ENCODE measurements at places on chromosomes 2 and 18.

DNA sequence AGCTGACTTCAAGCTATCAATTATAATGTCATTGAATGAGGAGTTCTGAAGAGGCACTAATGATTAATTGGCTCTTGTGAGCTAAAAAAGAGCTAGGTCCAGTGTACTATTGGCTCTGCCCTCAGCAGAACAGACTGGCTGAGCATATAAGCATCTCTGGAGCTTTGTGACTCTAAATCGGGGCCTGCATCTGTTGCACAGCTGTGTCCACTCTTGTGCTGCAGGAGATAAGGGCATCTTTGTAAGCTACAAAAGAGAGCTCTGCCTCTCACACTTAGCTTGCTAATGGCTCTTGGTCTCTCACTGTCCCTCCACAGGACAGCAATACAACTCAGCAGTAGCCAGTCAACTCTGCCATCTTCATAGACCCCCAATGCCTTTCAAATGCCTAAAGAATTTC is 61.5 kb upstream of the L3MBTL4 start:
- DNase-seq = no peak

- DNase-seq = no peak
These were observed 86.4 kb downstream of the ARL6IP6 start for GRCh38 chr2:152804687-152805408.

DNA sequence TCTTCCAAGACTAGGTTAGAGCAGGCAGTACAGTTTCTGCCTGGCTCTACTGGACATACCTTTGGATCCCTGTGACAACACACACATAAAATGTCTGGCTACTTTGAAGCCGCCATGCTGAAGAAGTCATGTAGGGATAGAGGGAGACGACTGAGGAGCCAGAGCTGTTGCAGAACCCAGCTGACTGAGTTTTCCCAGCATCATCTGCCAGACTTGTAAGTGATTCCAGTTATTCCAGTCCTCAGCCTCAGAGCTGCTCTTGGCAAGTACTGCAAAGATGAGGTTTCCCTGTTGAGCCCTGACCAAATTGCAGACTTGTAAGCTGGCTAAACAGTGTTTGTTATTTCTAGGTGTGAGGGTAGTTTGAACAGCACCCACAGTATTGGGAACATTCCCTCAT is 31.5 kb upstream of the TSPYL6 start:
- DNase-seq = no peak

DNA sequence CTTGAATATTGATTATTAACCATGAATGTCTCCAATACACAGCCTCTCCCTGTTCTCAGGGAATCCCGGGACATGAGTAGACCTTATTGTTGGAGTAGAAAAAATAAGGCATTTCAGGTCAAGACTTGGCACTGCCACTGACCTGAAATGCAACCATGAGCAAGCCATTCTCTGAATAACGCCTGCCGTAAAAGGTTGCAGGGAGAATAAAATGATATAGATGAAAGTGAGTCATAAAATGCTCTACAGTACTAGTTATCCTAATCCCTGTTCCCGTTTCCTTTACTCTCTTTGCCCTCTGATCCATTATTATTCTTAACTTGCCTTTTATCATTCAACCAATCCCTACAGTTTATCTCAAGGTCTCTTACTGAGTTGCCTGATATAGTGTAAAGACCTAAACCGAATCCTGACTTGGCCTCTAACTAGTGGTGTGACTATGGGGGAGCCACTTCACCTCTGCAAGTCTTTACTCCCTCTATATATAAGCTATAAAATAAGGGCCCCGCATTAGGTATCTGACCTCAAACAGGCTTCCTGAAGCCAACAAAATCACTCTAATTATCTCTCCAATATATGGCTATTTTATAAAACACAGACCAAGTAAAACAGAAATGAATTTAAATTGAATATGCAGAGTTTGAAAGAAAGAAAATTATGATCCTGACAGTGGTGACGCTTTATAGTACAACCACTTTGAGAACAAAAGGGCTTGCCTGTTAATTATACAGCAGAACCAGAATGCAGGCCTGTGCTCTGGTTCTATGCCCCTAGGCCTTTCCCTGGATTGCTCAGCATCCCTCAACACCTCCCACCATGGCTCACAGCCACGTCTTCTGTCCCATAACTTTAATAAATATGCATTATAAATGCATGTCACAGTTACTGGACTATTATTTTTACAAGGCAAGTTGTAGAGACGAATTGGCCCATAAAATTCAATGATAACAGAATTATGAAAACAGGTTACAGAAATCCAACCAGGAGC is 183.1 kb downstream of the STK39 start:
- DNase-seq = no peak

DNA sequence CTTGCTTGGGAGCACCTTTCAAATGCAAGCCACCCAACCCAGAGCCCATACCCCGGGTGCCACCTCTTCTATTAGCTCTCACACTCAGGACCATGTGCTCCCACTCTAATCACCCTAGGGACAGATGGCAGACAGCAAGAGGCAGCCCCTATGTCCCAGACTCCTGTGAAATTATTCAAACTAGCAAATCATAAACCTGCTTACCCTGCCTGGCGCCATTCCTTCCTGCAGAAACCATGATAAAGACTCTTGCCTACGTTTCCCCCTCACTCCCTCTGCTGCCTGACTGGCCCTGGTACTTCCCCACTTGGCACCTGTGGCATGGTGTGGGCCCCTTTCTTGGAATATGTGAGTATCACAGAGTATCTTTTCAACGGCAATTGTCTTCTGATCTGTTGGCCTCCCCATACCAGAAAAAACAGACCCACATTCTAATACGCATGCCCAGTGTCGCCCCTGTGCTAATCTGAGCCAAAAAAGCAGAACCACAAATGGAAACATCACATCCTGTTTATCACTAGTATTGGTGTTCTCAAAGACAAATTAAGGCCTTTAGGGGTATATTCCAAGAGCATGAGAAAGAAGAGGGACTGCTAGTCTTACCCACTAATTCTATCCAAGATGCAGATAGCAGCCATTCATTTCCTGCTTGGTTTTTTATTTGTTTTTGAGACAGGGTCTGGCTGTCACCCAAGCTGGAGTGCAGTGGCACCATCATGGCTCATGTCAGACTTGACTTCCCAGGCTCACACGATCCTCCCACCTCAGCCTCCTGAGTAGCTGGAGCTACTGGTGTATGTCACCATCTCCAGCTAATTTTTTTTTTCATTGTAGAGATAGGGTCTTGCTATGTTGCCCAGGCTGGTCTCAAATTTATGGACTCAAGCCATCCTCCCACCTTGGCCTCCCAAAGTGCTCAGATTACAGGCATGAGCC is 44.1 kb upstream of the TTC39C start:
- no peak for DNase-seq

DNA sequence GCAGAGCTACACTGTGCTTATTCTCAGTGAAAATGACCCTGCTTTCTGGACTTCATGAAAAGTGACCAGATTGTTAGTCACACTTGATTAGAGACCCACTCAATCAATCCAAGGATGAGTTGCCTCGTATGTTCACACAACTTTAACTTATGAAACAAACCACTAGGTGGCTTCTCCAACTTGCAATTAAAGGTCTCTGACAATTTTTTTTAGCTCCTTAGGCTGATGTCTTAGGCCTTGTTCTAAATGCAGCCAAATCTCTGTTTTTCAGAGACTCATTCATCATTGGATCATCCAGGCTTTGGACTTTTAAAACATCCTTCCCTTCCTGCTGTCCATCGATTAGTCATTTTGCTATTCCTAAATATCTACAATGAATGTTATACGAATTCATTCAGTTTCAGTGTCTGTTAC is 63.4 kb downstream of the MREG start:
- DNase-seq = no peak

GRCh38 chr2:196712867-196713266 is 73.4 kb downstream of the CCDC150 start:
- no peak for DNase-seq

DNA sequence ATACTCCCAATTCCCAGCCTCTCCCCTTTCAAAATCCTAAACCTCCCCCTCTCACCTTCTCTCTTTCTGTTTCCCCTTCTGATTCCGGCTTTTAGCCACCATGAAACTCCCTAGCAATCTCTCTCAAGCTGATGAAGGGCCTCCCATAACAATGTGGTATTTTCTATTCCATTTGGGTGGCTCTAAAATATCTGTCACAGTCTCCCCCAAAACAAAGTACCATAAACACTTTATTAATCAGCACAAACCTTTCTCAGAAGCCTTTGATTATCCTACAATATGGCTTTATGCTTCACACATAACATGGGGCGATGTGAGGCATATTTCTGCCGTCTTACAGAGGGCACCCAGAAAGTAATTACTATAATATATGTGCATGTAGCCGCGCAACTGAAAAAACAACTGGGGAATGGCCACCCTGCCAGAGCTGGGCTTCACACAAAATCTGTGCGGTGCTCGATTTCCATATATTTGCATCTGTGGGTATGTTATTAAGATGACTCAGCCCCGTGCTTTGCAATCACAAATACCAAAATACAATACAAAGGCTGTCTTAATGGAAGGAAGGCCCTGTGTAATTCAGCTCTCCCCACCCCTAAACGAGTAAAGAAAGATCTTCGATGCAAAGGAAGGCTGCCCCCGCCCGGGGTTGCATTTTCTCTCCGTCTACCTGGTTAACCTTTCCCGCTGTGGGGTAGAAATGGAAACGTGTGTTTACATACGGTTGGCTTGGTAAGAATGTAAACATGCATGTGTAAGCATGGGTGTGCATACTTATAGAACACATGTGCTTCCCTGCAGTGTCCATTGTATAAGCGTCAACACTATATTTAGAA is 81.4 kb downstream of the CELF4 start:
- DNase-seq = no peak

DNA sequence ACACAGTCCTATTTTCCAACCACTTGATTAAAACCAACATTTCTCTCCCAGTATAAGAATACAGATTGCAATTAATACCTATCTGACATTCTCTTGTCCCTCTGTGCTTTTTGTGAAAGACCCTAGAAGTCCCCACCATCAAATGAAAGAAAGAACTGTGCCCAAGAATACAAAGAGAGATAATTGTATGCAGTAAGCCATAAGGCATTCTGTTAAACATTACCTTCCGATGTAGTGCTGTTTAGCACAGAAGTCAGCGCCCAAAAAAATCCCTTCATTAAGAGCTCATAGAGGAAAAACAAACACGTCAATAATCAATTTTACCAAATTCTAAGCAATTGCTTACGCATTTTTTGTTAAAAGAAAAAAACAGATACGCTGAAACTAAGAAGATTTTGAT is 41.1 kb downstream of the ZNF516 start:
- DNase-seq = no peak

DNA sequence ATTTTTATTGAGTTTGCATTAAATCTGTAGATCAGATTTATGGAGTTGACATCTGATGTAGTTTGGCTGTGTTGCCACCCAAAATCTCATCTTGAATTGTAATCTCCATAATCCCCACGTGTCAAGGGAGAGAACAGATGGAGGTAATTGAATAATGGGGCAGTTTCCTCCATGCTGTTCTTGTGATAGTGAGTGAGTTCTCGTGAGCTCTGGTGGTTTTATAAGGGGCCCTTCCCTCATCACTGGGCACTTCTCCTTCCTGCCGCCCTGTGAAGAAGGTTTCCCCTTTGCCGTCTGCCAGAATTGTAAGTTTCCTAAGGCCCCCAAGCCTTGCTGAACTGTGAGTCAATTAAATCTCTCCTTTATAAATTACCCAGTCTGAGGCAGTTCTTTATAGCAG is 32.2 kb downstream of the ZC3H15 start:
- no peak for DNase-seq

DNA sequence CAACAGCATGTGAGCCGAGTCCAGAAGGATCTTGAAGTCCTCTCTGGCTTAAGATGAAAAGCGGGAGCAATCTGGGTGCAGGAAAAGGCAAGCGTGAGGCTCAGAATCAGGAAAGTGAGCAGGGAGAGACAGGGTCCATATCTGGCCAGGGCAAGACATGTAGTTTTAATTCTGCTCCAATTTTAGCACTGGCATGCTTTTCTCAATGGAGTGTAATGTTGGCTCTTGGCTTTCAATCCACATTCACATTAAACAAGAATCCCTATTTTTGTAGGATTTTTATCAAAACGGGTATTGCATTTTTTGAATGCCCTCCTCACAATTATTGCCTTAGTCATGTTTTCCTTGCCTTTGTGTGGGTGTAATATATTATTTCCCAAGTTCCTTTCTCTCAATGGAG is 6.0 kb downstream of the SPATA3 start:
- no peak for DNase-seq

DNA sequence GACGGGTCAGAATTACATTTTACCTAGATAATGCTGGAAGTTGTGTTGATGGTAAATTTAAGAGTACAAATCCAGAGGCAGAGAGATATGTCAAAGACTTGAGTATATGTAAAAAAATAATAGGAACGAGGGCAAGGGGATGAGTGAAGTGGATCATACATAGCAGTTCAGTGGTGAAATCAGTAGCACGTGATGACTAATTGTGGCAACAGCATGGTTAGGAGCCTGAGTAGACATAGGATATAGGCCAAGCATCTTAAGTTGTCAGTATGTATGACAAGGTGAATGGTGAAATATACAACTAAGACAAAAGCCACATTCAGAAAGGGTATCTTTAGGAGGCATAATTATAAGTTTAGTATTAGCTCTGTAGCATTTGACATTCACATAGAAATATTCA is 826.5 kb upstream of the PIK3C3 start:
- DNase-seq = no peak

GRCh38 chr2:80154231-80154915 is 150.2 kb downstream of the LRRTM1 start:
- DNase-seq = no peak

DNA sequence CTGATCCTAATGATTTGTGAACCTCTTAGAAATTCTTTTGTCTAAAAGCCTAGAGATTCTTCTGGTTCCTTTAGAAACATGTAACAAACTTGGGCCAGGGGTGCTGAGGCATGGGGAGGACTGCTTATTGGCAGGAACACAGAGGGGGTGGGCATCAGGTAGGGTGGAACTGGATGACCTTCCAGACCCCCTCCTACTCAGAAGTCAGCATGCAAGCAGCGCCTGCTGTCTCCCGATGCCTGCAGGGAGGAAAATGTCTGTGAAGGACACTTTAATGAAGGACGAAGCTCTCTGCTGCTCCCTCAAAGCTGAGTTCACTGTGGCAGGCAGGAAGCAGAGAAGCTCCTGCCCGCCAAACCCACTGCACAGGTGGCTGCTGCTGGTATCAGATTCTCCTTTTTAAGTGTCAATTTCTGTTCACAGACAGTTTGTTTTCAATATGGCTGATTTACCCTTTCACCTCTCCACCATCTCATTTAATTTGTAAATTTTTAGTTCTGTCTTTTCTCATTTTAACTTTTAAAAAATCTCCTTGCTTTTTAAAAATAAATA is 19.4 kb downstream of the COA5 start:
- no peak for DNase-seq
